ENCODE measurements at places on chromosomes 16 and 17.

DNA sequence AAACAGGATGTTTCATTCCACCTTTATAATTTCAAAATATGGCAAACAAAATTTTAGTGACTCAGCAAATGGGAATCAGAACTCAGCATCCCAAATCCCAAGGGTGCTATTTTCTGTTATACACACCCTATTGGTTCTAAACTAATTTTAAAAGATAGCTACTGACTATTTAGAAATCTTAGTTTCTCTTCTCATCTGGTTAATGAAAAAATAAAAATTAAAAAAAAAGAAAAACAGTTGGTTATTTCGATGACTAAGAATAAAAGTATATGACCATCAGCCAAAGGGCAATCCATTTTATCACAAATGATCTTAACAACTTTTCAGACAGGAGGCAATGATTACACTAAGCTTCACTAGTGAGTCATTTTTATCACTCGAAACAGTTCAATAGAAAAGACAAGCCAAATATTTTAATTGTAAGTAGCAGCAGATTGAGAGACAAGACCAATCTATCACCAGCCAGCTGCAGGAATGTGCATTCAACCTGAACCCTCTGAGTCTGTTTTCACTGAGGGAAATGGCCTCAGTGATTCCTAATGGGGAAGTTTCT is 15.2 kb downstream of the PHLPP2 start:
- DNase-seq: no peak

DNA sequence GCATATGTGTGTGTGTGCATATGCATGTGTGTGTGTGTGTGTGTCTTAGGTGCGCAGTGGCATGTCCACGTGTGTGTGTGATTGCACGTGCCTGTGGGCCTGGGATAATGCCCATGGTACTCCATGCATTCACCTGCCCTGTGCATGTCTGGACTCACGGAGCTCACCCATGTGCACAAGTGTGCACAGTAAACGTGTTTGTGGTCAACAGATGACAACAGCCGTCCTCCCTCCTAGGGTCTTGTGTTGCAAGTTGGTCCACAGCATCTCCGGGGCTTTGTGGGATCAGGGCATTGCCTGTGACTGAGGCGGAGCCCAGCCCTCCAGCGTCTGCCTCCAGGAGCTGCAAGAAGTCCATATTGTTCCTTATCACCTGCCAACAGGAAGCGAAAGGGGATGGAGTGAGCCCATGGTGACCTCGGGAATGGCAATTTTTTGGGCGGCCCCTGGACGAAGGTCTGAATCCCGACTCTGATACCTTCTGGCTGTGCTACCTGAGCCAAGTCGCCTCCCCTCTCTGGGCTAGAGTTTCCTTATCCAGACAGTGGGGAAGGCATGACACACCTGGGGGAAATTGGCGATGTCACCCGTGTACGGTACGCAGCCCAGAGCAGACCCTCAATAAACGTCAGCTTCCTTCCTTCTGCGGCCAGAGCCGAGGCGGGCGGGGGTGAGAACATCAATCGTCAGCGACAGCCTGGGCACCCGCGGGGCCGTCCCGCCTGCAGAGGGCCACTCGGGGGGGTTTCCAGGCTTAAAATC is 47.6 kb downstream of the IL21R start:
- no peak for DNase-seq

- DNase-seq: no peak
These were observed 366.5 kb downstream of the SEC14L1 start for GRCh38 chr17:77507111-77507885.

GRCh38 chr16:57675741-57676551 is 7.8 kb downstream of the ADGRG3 start:
- DNase-seq: no peak

DNA sequence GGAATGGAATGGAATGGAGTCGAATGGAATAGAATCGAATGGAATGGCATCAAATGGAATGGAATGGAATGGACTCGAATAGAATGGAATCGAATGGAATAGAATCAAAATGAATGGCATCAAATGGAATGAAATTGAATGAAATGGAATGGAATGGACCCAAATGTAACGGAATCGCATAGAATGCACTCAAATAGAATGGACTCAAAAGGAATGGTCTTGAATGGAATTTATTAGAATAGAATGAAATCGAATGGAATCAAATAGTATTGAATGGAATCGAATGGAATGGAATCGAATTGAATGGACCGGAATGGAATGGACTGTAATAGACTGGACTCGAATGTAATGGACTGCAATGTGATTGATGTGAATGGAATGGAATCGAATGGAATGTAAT is 501.4 kb upstream of the WSB1 start:
- no peak for DNase-seq

DNA sequence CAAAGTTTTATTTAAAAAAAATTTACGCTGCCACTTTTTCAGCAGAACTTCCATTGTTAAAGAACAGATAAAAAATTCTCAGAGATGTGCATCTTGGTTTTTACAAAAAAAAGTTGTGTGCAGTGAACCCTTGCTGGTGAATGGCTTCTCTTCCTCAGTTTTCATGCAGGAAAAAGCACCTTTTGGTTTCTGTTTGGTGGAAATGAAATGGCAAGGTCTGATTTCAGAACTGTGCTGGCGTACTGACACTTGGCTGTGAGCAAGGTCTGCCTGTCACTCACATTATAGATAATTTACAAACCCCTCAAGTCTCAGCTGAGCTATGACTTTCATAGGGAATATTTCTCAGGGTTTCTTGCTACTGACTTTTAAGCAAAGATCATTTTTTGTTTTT is 5.7 kb upstream of the SALL1 start:
- DNase-seq: no peak

DNA sequence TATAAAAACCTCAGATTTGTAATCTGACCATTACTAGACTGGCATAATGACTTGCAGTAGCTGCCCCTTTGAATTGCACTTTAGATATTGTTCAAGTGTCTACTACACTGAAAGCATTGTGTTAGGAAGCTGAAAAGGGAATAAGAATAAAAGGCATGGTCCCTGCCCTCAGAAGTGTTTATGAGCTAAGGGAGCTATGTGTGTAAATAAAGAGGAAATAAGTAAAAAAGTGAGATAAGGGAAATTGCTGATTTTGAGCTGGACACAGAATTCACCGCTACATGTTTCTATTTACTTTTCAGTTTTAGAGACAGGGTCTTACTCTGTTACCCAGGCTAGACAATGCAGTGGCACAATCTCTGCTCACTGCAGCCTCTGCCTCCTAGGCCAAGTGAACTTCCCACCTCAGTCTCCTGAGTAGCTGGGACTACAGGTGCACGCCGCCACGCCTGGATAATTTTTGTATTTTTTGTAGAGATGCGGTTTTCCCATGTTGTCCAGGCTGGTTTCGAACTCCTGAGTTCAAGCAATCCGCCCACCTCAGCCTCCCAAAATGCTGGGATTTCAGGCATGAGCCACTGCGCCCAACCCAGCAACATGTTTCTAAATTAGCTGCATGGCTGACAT is 57.0 kb downstream of the GRB2 start:
- no peak for DNase-seq
